Gastrocnemius medialis (tissue), 4 donors: ENCODE measurements at places on chromosomes 1 and 21.

GRCh38 chr1:150187560-150187931, 37.8 kb downstream of the PLEKHO1 start:
- DNase-seq: no peak
- H3K36me3 ChIP-seq: no peaks in the 10 kb centered on the region
- no peak overlapping the region for H3K4me3 ChIP-seq

DNA sequence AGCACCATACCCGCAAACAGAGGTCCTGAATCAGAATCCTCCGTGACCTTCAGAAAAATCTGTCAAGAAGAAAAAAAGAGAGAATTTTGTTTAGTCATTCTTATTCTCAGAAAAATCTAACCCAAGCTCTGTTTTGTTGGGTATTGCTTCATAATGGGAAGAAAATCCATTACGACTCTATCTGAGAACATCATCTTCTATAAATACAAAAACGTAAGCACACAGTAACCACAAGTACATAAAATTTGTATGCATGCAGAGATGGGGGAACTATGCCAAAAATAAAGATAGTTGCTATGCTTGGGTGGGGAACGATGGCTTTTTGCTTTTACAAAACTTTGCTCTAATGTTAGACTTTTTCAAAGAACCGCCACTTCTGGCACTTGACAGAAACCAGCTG, 84.2 kb downstream of the ABCA4 start:
- H3K27ac ChIP-seq: no peak overlapping the region
- no peaks in the 10 kb centered on the region for H3K36me3 ChIP-seq
- H3K4me3 ChIP-seq: no peak overlapping the region

DNA sequence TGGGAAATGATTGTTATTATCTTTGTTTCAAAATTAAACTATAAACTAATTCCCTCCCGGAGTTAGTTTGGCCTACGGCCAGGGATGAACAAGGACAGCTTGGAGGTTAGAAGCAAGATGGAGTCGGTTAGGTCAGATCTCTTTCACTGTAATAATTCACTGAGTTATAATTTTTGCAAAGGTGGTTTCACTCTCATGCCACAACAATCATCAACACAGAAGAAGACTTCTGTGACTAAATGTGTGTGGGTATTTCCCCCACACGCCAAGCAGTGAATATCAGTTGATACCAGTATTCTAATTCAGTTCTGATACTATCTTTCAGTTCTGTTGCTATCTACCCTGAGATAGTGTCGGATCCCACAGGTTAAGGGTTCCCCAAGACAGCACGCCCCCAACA, 215.1 kb downstream of the S1PR1 start:
- H3K27ac ChIP-seq: no peak overlapping the region
- no peaks in the 10 kb centered on the region for H3K4me1 ChIP-seq
- no peak for DNase-seq
- no peaks in the 10 kb centered on the region for H3K36me3 ChIP-seq

- DNase-seq: no peak
- no peak overlapping the region for H3K4me3 ChIP-seq
- no peaks in the 10 kb centered on the region for H3K36me3 ChIP-seq
Measured at GRCh38 chr21:14538483-14538882, 7.6 kb downstream of the SAMSN1 start.

DNA sequence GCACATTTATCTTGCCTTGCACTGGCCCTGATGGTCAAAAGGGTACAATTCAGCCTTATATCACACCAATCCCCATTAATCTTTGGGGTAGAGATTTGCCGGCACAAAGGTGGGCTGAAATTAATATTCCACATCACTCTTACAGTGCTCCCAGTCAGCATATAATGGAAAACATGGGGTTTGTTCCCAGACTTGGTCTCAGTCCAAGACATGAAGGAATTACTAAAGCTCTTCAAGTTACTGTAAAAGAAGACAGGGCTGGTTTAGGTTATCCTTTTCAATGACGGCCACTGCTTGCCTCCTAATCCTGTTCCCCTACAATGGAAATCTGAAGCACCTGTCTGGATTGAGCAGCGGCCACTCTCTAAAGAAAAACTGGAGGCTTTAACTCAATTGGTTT, 160.7 kb downstream of the IER5 start:
- H3K27me3 ChIP-seq: no peaks in the 10 kb centered on the region
- H3K36me3 ChIP-seq: no peaks in the 10 kb centered on the region
- H3K27ac ChIP-seq: no peak overlapping the region

DNA sequence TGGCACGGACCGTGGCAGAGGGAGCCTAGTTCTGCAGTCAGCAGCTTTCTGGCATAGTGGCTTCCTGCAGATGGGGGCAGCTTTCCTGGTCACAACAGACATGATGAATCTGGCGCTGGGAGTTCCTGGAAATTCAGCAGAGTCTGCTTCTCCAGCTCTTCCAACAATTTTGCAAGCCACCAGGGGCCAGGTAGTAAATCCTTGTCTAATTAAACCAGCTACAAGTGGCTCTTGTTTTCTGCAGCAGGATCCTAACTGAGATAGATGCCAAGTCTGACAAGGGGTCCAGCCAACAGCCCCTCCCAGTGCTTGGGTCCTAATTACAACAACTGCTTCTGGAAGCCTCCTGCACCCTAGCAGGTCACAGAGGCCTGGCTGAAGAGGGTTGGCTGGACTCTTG, 35.8 kb downstream of the TRIM62 start:
- DNase-seq: no peak
- no peak overlapping the region for H3K27ac ChIP-seq
- no peaks in the 10 kb centered on the region for H3K36me3 ChIP-seq
- no peaks in the 10 kb centered on the region for H3K27me3 ChIP-seq
